Activated naive CD4-positive, alpha-beta T cell treated with anti-CD3 and anti-CD28 coated beads, Interleukin-2, amount 10 ng/mL, durations not matched to agents 7 days and 5 days (primary cell): ENCODE measurements at places on chromosomes 1 and 21.

- no peak for DNase-seq
Measured at GRCh38 chr1:206802401-206802800, 30.1 kb upstream of the IL10 start.

DNA sequence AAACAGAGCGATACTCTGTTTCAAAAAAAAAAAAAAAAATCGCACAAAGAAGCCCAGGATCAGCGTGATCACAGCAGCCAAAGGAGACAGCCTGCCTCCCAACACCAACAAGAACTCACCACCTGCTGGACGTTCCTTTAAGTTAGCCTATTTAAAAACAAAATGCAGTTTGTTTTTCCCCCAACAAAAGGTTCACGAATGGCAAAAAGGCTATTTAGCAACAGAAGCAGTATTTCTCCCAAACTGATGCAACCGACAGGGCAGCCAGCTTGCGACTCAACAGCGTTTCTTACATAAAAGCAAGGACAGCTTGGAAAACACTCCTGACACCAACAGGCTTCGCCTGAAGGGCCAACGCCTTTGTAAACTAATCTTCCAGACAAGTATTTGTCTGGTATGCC is 6.8 kb downstream of the SSU72 start:
- no peak for DNase-seq

GRCh38 chr1:232292818-232293217 is 337.1 kb downstream of the SIPA1L2 start:
- DNase-seq: no peak

DNA sequence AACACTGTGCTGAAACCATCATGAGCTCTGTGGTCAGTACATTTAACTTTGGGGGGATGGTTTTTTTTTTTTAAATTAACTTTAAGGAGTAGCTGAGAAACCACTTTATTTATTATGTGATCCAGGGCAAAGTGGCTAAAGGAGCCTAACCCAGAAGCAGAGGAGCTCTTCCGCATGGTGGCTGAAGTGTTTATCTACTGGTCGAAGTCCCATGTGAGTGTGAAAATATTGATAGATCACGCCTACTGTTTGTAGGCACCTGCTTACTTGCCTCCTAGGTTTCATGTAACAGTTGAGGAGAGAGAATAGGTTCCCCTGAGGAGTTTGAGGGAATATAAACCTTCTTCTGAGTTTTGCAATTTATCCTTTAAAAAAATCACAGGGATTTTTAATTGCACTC is 181.4 kb downstream of the ZP4 start:
- no peak for DNase-seq

DNA sequence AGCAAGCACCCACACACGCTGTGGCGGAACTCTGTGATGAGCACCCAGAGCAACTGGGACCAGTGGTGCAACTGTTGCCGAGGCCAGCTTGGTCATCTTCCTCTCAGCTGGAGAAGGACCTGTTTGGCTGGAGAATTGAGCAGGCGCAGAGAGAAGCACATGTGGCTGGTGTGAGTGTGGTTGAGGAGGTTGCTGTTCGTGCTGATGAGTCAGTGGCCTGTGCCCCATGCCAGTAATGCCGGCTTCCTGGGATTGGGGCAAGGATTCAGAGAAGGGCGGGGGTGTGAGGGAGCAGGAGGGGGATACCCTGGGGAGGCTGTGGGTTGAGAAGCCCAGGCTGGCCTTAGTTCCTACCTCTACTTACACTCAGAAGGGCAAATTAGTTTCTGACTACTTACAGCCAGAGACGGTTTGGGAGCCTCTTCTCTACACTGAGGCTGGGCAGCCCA is 57.5 kb upstream of the EPS8L3 start:
- DNase-seq: no peak

DNA sequence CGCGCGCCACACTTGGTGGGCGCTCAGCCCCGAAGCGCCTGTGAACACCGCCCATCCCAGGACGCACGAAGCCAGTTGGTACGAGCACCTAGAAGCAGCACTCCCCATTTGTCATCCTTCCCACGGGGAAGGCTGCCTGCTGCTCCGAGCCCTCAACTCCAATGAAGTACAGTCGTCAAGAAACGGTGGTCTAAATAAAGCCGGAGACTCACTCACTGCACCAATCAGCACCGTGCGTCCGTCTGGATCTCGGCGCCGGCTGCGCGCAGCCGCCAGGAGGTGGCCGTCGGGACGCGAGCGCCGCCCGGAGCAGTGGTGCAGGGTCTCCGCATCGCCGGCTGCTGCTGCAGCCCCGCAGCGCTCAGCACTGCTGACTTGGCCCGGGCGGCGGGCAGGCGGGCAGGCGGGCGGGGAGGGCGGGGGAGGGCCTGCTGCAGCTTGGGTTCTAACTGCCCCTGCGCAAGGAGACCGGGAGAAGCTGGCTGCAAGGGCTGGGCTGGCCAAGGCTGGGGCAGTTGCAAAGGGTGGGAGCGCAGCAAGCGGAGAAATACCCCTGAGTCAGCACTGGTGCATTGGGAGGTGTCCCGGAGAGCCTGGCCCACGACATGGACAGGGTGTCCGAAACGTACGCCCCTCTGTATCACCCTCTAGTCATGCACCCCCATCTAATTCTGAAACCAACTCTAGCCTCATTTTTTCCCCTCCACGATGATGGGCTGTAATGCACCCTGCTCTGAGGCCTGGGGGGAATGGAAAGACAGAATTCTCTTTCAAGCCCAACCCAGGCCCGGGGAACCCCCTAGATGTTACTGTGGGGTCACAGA is 35.8 kb upstream of the H6PD start:
- no peak for DNase-seq

GRCh38 chr1:17904290-17904689 is 149.2 kb downstream of the ACTL8 start:
- DNase-seq: no peak

- DNase-seq: no peak
Measured at GRCh38 chr21:43814215-43815106, 25.1 kb downstream of the RRP1 start.

GRCh38 chr1:194295685-194296084 is 1109.3 kb upstream of the B3GALT2 start:
- peak; percentile 26 for DNase-seq

- DNase-seq: no peak
Measured at GRCh38 chr1:204475656-204476432, 18.8 kb downstream of the PIK3C2B start.

- peak; percentile 47 for DNase-seq
Measured at GRCh38 chr1:177948336-177948972, 21.4 kb downstream of the SEC16B start.

DNA sequence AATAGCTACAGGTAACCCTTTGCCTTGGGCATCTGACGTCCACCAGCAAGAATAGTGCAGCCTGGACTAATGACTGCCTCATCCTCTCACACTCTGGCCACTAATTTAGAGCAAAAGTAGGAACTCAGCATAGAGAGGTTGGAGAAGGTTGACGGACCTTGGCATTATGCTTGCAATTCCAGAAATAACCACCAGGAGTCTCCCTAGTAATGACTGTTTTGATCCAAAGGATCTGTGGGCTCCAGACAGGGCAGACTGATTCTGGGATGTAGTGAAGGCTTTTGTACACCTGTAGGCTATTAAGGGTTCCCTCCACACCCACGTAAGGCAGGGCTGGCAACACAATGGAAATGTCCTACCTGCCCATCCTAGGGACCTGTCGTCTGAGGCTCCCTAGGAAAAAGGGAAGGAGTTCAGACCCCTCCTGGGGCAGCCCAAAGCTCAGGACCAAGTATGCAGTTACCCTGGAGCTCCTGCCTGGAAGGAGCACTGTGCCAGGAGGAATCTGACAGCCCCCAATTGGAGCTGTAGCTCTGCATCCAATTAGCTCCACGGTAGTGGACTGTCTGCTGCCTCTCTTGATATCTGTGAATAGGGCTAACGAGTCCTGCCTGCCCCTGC is 91.0 kb upstream of the TMEM51 start:
- no peak for DNase-seq

DNA sequence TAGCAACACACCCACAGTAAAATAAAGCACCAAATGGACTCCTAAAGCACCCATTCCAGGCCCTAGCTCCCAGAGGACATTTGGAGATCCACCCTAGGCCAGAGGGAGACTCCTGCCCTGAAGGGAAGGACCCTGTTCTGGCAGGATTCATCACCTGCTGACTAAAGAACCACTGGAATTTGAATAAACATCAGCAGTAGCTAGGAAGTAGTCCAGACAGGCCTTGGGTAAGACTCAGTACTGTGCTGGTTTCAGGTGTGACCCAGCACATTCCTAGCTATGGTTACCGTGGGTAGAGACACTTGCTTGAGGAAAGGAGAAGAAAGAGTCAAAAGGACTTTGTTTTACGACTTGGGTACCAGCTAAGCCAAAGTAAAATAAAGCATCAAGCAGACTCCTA is 92.7 kb upstream of the LRRC7 start:
- DNase-seq: no peak

GRCh38 chr1:66436378-66437135 is 97.4 kb upstream of the SGIP1 start:
- peak; percentile 56 for DNase-seq

- DNase-seq: no peak
Measured at GRCh38 chr1:2312515-2313301, 78.6 kb downstream of the MORN1 start.

DNA sequence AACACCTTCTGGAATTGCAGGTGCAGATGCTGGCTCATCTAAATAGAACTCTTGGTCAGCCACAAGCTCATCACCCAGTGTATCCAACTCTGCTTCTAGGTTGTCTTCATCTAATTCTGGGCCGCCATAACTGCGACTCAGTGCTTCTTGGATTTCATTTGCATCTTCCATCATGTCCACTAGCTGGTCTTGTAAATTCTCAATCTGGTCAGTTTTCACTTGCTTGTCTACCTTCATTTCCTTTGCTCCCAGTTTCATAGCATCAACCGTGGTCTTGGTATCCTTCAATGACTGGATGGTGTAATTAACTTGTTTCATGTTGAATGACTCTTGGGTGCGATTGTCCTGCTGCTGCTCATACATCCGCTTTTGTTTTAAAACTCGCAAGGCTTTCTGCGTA is 10.3 kb downstream of the ZBED6 start:
- DNase-seq: no peak

- DNase-seq: no peak
Measured at GRCh38 chr1:183319606-183320005, 98.6 kb downstream of the NMNAT2 start.

- no peak for DNase-seq
Measured at GRCh38 chr1:194975913-194976312, 1632.3 kb downstream of the KCNT2 start.

GRCh38 chr1:199675937-199676336 is 351.6 kb upstream of the NR5A2 start:
- no peak for DNase-seq

- no peak for DNase-seq
Measured at GRCh38 chr1:115678141-115678540, 36.4 kb downstream of the VANGL1 start.

DNA sequence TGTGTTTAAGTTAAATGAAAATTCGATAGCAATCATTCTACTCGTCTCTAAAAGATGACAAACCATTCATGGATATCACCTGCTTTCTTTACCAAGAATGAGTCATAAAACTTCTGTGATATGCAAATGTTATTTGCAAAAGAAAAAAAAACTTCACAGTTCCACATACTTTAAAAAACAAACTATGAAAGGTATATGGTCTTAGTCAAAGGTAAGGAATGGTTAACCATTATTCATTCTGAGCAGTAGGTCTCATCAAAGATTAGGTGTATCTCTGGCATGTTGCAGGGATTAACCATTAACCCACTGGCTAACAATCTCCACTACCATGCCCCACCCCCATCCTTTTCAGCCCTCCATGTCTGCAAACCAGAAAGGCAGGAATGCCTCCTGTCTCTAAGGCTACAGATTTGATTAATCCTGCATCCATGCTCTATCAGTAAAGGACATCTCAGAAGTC is 44.4 kb downstream of the PTPN14 start:
- no peak for DNase-seq

GRCh38 chr1:33433509-33434362 is 2.8 kb upstream of the PHC2 start:
- no peak for DNase-seq

- DNase-seq: no peak
Measured at GRCh38 chr1:187264995-187265602, 436.4 kb downstream of the PLA2G4A start.

GRCh38 chr21:43275421-43276211 is 106.8 kb downstream of the CRYAA start:
- no peak for DNase-seq

GRCh38 chr1:27122652-27123051 is 32.3 kb downstream of the SLC9A1 start:
- no peak for DNase-seq

DNA sequence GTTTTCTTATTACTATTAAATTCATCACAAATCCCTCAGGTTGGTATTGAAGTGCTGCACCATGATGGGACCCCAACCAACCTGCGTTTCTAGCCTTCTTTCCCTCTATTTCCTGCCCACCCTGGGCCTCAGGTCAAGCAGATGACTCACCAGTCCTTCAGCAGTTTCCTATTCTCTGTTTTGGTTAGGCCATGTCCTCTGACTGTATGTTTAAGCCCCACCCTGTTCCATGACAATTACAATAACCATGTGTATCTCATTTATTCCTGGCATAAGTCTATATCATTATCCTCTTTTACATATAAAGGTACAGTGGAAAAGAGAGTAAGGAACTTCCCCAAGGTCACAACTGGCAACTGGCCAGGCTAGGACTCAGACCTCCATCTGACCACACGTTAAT is 5.3 kb upstream of the FAM78B start:
- DNase-seq: no peak

DNA sequence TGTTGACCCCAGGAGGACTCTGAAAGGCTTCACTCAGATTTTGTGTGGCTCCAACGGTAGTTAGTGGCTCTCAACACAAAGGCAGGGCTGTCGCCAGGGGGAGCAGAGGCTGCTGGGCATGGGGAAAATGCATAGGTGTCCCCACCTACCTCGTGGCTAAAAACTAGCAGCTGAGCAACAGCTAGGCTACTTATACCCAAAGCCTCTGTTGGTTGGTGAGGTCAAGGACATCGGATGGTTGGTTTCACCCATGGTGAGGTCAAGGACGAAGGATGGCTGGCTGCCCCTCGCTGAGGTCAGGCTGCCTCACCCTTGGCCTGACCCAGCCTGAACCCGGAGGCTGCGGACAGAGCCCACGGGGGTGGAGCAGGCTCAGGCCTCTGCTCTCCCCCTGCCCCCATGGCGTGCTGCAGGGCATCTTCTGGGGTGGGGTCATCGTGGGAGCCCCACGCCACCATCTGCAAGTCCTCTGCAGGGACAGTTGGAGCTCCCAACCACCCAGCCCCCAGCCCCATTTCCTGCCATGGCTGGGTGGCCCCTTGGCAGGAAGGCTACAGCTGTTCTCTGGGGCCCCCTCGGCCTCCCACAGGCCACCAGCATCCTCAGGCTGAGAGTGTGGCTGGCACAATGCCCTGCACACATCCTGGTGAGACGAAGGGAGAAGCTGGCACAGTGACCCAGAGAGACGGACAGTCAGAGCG is 8.5 kb upstream of the GNB1 start:
- DNase-seq: peak; percentile 54
